ENCODE measurements at places on chromosomes 5 and 9.

GRCh38 chr5:66406761-66407336 lies 189.3 kb upstream of the MAST4 start:
- peak; percentile 14 for DNase-seq

DNA sequence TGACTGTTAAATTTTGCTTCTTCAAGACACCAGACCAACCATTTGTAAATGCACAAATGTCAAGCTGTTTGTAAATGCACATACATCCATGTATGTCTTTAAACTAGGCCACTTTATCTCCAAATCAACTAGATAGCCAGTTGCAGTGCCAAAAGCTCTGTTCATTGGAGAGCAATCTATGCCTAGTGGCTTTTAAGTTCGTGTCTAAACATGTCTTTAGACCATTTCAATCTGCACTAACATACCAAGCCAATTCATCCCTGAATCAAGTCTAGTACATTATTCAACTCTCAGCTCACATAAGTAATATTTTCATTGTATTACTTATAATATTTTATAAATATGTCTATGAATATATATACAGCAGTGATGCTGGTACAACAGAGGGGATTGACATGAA lies 985.9 kb downstream of the CDH18 start:
- no peak for DNase-seq

DNA sequence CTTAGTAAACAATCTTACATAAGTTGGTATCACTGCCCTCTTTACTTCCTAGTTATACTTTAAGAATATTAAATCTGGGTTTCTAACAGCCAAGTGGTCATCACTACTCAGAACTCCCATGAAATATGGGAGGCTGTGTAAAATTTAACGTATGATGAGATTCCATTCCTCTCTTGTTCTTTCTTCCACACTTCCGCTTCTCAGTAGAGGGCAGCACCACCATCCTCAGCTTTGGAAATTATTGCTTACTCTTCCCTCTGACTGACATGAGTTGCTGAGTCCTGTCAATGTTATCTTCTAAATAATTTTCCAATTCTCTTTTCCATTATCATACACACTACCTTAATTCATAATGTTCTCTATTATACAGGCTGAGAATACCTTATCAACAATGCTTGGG lies 194.0 kb downstream of the RFX3 start:
- no peak for DNase-seq

DNA sequence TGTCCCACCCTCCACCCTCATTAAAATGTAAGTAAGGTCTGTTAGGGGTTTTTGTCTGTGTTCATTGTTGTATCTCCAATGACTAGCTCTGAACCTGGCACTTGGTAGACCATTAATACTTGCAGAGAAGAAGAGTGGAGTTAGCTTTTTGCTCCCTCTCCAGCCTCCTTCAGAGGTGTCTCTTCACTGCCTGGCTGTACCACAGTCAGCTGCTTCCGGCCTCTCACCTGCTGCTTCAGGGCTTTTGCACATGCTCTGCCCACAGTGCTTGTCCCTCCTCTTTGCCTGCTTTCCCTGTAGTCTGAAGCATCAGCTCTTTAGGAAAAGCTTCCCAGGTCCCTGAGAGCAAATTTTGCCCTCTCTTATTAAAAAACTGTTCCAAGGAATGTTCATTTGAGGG lies 83.6 kb downstream of the SNX24 start:
- no peak for DNase-seq

DNA sequence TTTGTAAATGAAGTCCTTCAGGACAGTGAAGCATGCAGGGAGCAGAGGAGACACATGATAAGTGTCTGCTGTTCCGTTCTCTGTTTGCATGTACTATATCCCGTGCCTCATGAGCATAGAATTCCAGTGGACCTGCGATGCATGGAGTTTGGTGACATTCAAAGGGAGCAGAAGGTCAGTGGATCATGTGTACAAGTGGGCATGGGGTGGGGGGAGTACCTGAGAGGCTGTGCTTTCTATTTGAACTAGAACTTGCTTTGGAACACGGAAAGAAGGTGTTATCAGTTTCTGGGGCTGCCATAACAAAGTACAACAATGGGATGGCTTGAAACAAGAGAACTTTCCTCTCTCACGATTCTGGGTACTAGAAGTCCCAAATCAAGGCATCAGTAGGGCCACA lies 5.1 kb upstream of the CCNJL start:
- no peak for DNase-seq

DNA sequence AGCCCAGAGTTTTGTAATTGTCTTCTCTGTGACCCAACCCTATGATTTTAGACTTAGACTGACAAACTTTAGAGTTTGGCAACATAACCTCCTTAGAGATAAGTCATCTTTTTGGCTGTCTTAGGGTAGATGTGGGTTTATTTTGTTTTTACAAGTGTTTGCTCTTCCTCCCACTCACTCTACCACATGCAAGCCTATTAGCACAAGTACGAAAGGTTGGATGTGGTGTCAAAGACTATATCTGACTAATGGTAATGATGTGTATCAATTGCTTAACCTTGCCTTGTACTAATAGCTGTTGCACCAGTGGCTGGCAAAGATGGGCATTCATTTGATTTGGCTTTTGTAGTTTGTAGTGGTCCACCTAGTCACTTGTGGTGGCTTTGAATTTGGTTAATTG lies 46.5 kb downstream of the SLC25A46 start:
- peak; percentile 83 for DNase-seq

- no peak for DNase-seq
Measured at GRCh38 chr5:81904166-81904565, 67.7 kb upstream of the ATG10 start.

DNA sequence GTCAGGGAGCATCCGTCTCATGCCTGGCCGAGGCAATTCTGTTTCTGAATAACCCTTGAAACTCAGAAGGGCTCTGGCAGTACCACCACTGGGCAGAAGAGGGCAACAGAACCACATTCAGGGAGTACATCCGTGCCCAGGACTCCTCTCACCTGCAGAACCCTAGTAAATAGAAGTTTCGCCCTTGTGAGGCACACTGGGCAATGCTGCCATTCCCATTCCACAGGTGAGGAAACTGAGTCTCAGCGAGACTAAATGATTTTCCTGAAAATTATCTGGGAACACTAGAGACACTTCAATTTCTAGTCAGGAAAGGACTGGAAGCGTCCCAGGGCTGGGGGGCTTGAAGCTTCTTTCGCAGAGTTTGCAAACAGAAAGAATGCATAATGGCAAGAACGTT lies 74.7 kb downstream of the FGF1 start:
- peak; percentile 35 for DNase-seq

GRCh38 chr5:139924294-139925215 lies 118.5 kb downstream of the NRG2 start:
- DNase-seq, result no peak

DNA sequence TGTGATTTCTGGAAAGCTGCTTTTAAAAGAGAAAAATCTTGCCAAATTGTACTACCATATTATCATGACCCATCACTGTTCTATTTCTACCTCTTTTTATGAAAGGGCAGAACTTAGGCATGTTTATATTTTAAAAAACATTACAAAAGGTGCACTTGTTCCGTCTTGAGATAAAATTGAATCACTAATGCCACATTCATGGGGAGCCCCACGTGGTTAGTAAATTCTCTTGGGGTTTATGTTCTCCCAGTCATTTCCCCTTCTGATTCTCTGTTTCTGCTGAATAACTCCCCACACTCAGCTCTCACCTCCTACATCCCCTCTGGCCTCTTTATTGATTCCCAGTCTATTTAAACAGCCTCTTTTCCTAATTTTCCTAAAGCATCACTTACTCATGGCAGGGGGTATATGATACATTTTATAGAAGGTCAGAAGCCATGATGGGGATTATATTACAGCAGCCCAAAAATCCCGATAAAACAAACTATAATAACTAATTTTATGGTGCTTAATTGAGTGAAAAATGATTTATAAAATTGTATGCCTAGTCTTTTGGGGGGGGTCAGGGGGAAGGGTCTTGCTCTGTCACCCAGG lies 19.7 kb upstream of the VLDLR start:
- no peak for DNase-seq

DNA sequence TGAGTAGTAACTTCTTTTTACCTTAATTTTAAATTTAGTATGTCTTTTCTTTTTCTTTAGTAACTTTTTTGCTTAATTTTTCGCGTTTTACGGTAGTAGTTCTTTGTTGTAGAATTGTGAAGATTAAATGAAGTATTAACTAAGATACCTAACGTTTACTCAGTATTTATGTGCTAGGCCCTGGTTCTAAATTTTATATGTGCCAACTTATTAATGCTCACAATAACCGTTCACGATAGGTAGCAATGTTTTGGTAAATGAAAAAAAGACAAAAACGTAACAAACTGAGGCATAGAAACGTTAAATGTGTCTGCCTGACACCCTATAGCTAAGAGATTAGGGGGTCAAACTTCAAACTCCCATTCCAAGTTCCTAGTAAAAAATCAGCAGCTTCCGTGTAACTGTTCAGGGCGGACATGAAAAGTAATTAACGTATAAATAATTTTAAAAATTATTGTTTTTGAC lies 1.2 kb downstream of the MRPS30 start:
- no peak for DNase-seq

DNA sequence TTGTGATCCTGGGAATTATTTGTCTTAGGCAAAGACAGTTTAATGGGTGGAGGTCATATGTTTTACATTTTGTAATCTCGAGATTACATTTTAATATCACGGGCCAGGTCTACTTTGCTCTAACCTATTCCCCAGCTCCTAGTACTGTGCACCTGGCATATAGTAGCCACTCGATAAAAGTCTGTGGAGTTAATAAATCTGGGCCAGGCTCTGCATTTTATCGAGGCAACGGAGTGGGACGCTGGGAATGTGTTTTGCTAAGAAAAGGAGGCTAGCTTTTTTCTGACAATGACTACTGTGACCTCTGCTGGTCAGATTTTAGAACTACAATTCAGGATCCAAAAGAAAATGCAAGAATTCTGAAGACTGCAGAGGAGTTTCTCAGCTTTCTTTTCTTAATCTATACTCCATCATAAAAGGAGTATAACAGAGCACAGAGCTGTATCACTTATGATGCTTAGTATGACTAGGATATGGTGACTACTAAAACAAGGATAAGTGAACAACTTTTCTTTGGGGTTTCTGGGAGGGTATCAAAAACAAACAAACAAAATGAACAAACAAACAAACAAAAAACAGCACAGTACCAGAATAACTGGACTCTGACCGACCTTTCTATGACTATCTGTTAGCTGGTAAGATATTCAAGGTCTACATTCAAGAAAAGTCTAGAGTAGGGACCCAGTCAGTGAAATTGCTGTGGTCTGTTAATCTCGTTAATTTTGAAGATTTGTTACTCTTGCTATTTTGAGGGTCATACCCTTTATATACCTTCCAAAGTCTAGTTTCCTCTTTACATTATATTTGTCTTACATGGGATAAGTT lies 46.1 kb upstream of the CER1 start:
- peak; percentile 13 for DNase-seq

- DNase-seq, result no peak
Measured at GRCh38 chr9:28502741-28503140, 929.5 kb upstream of the C9orf72 start.

GRCh38 chr5:91018200-91018599 lies 364.9 kb downstream of the ARRDC3 start:
- peak; percentile 2 for DNase-seq

DNA sequence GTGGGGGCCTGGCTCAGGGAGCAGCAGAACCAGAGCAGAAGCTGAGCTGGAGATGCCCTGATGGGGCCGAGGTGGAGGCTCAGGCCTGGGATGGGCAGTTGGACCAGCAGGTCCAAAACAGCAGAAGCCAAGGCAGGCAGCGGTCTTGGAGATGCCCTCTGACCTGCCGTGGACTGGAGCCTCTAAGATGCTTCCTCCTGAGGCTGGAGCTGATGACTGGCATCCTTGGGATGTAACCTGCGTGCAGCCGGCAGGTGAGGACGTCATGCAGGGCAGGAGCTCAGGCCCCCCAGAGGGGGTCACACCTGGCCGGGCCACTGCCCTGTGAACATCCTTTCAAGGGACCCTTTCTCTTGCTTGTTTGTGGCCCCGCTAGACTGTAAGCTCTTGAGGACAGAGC lies 162.0 kb downstream of the RGS3 start:
- DNase-seq, result no peak

DNA sequence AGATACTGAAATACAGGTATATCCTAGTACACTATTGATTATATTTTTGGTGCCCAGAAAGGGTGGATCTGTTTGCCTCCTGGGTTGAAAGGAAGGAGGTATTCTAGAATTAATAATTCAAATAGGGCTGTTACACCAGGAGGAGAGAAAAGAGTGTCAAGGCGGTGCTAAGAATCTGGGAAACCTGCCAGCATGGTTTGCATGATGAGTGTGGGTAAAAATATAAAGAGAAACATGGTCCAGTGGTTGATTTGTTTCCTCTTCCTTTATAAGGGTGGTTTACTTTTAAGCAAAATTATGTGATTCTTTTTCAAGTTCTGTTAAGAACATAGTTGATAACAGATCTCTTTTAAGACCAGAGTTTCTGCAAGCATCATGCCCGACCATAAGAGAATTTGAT lies 69.4 kb upstream of the NFIB start:
- DNase-seq, result peak; percentile 57

DNA sequence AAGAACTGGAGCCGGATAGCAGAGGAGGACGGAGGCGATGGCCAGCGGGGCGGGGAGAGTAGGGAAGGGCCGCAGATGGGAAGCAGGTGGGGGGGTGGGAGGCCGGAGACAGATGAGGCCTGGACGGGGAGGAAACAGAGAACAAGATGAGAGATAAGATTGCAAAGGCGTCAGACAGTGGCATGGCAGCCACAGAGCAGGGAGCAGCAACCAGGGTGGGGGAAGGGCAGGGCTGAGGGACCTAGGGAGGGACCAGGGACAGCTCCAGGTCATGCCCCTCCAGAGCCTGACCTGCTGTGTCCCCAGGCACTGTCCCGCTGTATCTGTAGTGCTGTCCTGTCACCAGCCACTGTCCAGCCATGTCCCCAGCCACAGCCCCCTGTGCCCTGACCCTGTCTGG lies 49.6 kb upstream of the LMX1B start:
- DNase-seq, result no peak

DNA sequence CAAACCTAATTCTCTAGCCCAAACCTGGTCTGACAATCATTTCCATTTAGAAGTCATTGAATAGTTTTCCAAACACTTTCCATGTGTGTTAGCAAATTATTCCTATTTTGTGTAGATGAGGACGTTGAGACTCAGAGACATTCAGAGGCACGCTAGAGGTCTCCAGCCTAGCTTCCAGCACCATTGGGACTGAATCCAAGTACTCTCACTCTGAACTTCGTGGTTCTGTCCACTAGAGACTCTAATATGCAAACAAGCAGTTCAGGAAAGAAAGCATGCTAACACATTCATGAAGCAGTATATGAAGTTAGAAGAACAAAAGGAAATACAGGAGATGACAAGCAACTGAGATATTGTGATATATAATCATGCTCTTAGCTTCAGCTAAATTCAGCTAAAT lies 354.8 kb downstream of the NTRK2 start:
- DNase-seq, result no peak

- DNase-seq, result no peak
Measured at GRCh38 chr9:37641331-37641730, 9.4 kb upstream of the FRMPD1 start.

- DNase-seq, result peak; percentile 98
Measured at GRCh38 chr5:140295414-140295813, 7.5 kb downstream of the PFDN1 start.

All from astrocyte (in vitro differentiated cells and primary cell).